ENCODE measurements at places on chromosomes 11 and 22. TPM values are rescaled to one million over a fixed set of nuclear protein-coding genes. Genes with fewer than 3 reads are reported as not detected.
A peak's percentile ranks its signal among the peaks of the same experiment; 100 is the strongest.

Gene OTOG
- total RNA-seq = 0.78 TPM

- peak; percentile 16 for DNase-seq
- H3K27me3 ChIP-seq = no peaks in the 10 kb centered on the region
- no peak overlapping the region for H3K4me3 ChIP-seq
- H3K27ac ChIP-seq = no peak overlapping the region
Observed at GRCh38 chr11:94597896-94598295, 30.7 kb downstream of the PIWIL4 start.

- peak; percentile 2 for DNase-seq
- no peak overlapping the region for H3K27ac ChIP-seq
- H3K4me1 ChIP-seq = peaks cover 6% of the 10 kb centered on the region
- H3K27me3 ChIP-seq = no peaks in the 10 kb centered on the region
- no peaks in the 10 kb centered on the region for H3K36me3 ChIP-seq
Observed at GRCh38 chr11:39345834-39346442, 2113.5 kb downstream of the LRRC4C start.

Gene CHRM4
- 0.97 TPM for total RNA-seq

Gene ZNF408
- 25.6 TPM for total RNA-seq

- 0 out of 2 replicates have a peak, but pooled peaks cover 2% of the 10 kb centered on the region for H3K36me3 ChIP-seq
- H3K27ac ChIP-seq = peak overlapping the region; percentile 8
- peak; percentile 89 for DNase-seq
- H3K27me3 ChIP-seq = no peaks in the 10 kb centered on the region
Observed at GRCh38 chr11:126978165-126978564, 22.4 kb downstream of the KIRREL3 start.

- no peak overlapping the region for H3K4me3 ChIP-seq
- no peak overlapping the region for H3K27ac ChIP-seq
- peaks cover 14% of the 10 kb centered on the region for H3K4me1 ChIP-seq
- no peaks in the 10 kb centered on the region for H3K27me3 ChIP-seq
- H3K36me3 ChIP-seq = no peaks in the 10 kb centered on the region
Observed at GRCh38 chr11:8642196-8642841, 40.1 kb downstream of the TRIM66 start.

GRCh38 chr22:36052505-36052941, 23.9 kb upstream of the RBFOX2 start:
- no peaks in the 10 kb centered on the region for H3K27me3 ChIP-seq
- H3K4me3 ChIP-seq = no peak overlapping the region
- H3K36me3 ChIP-seq = no peaks in the 10 kb centered on the region
- no peak for DNase-seq
- H3K27ac ChIP-seq = no peak overlapping the region

GRCh38 chr11:13970986-13971385, 8.5 kb downstream of the SPON1 start:
- H3K27ac ChIP-seq = no peak overlapping the region
- no peak overlapping the region for H3K4me3 ChIP-seq
- H3K36me3 ChIP-seq = no peaks in the 10 kb centered on the region
- peaks cover 11% of the 10 kb centered on the region for H3K27me3 ChIP-seq

DNA sequence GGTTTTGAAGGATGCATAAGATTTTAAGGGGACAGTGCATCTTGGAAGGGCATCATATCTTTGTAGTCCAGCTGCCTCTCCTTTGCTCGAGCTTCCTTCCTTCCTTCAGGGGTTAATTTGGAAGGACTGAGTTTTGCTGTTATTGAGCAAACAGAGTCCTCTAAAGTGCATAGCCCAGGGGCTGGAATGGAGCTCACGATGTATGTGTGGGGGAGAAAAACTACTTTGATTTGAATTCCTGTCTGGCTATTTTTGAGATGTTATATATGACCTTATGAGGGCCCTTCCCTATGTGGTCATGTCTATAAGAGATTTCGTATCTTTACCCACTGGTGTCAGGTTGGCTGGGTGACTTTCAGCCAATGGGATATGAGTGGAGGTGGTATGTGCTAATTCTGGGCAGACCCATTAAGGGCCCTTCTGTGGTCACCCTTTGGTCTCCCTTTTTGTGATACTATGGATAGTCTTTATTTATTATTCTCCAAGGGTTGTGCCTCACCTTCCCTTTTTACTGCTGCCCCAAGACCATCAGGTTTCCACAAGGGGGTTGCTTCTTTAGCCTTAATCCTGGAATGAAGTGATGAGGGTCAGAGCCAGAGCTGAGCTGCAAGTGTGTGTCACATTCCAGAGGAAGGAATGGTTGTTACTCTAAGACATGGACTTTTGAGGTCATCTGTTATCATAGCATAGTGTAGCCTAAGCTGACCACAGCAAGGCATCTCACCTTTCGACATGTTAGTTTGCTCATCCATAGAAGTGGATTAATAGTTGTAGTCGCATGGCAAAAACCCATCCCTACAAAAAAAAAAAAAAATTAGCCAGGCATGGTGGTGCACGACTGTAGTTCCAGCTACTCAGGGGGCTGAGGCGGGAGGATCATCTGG, 54.6 kb downstream of the LRRC74B start:
- H3K27ac ChIP-seq = no peak overlapping the region
- no peaks in the 10 kb centered on the region for H3K36me3 ChIP-seq
- H3K4me1 ChIP-seq = no peaks in the 10 kb centered on the region
- no peak for DNase-seq
- H3K27me3 ChIP-seq = peaks cover 8% of the 10 kb centered on the region
